Activated naive CD4-positive, alpha-beta T cell (primary cell): ENCODE measurements at places on chromosomes 2 and 18.

DNA sequence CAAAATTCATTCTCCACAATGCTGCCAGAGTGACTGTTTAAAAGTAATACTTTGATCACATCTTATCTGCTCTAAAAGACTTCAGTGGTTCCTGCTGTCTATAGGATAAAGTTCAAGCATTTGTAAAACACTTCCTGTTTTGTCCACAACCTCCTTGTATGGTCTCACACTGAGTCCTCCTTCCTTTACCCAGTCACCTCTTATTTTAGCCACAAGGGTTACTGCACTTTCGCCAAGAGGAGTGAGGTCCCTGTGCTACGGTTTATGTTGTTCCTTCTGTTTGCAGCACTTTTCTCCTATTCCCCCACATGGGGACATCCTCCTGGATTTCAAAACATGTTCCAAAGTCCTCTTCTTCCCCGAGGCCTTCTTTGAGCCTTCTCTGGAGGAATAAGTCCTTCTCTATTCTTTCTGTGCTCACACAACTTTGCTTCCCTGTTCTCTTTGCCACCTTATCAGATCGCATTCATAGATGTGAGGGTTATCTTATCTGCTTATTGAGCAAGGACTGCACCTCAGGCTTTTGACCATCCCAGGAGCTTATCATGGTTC lies 112.2 kb upstream of the NABP1 start:
- DNase-seq, result no peak

DNA sequence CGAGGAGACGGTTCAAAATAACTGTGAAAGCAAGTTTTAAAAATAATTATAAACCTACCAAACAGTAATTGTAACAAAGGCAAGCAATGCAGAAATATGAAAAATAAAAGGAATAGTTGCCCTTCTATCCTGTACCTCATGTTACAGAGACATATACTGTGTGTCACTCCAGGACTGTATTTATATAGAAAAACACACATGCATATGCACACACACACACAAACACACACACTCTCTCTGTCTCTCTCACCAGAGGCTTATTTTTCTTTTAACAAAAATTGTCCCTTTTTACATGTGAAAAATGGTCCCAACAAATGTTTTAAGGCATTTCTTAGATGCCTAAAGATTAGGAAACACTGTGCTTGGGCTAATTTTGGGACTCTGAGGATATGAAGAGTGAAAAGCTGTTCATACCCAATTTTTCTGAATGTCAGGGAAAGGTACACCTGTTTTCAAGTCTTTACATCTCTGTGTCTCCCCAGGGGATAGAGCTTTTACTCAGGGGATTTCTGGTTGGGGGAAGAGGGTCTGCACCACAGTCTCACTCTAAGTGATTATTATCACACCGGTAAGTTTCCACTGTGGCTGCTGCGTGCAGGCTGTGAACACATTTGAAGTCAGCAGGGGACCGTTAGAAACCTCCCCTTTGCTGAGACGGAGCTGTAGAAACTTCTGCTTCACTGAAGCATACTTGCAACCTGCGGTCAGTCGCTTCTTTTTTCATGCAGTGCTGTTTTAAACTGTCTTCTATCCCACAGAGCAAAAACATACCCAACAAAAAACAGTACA lies 51.4 kb upstream of the SPAG16 start:
- DNase-seq, result no peak

DNA sequence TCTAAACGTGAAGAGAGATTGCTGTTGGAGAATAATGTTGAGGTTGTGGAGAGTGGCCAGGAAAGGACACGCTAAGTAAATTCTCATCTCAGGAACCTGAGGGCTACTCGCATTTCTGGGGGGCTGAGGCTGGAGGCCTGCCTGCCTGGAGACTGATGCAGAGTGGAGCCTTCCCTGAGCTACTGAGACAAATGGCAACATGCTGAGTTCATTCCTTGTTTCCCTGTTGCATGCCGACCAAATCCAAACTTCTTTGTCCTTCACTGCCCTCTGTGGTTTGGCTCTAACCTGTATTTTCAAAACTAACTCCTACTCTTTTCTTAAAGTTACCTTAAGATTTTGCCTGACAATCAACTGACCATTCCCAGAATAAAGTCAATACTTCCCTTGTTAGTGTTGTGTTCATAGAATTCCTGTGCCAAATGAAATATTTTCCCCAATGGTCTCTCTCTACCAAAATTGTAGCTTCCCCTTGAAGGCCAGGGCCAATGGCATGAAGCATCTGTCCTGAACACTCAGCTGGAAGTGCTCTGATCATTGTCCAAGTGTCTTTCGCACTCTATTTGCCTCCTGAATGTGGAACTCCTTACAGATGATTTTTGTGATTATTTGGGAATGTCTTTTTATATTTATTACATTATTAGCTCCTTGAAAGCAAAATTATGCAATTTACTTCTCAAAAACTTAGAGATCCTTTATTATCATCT lies 1085.6 kb downstream of the SOCS6 start:
- DNase-seq, result no peak

GRCh38 chr18:36099311-36099710 lies 29.8 kb downstream of the SLC39A6 start:
- no peak for DNase-seq

GRCh38 chr18:80171054-80171872 lies 62.2 kb downstream of the ADNP2 start:
- DNase-seq, result no peak

DNA sequence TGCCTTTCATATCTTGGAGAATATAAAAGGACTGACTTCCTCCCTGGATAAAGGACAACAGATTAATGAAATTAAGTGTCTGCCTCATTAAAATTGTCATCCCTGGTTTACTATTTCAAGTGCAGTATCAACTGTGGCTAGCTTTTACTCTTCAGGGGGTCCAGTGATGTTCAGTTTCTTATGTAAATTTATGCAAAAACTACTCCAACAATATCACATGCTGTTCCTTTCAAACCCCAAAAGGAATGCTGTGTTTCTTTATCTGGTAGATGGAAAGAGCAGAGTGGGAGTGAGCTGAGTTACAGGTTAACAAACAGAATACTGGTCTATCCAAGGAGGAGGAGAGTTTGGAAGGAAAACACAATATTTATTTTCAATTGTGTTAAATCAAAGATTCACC lies 283.7 kb upstream of the VWC2L start:
- DNase-seq, result no peak

DNA sequence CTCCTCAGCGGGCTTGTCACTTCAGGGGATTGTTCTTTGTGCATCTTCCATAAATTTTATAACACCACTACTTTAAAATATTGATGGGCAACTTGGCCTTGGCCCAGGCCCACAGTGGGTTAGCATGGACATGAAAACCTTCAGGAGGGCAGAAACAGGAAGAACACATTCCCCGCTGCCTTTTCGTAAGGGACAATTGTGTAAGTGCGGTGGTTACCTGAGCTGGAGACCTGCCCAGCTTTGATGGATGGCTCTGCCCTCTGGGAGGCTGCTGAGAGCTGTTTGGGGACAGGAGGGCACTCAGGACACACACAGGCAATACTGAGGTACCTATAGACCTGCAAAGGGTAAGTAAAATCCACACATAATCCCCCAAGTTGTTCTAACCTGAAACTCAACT lies 46.8 kb downstream of the FECH start:
- no peak for DNase-seq

- no peak for DNase-seq
Observed at GRCh38 chr2:29080886-29081743, 6.8 kb upstream of the PCARE start.

GRCh38 chr2:231781798-231782726 lies 980 bp upstream of the PDE6D start:
- DNase-seq, result no peak
